ENCODE measurements at places on chromosomes 5 and 9. TPM values are rescaled to one million over a fixed set of nuclear protein-coding genes. Genes with fewer than 3 reads are reported as not detected.

Gene SLC46A2
- not detected for total RNA-seq

Gene KCNMB1
- 9.1 TPM for total RNA-seq

Gene PCDHA1
- total RNA-seq, result 0.85 TPM

Gene FAXDC2
- total RNA-seq, result 35.3 TPM

DNA sequence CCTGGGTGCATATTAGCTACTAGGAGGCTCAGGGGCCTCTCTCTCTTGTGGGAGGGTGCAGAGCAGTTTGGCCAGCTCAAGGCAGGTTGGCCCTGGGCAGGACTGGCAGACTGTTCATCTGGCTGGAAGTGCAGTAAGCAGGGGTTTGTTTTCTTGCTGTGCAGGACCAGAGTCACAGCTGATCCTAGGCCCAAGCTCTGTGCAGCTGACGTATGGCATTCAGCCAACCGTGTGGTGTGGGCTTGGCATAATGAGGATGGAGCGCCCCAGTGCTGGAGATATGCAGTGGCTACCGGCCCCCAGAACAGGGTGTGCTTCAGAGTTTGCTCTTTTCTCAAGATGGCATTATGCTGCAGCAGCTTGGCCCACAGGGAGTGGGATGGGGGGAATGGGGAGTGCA is 31.0 kb upstream of the PHF24 start:
- no peak for DNase-seq

DNA sequence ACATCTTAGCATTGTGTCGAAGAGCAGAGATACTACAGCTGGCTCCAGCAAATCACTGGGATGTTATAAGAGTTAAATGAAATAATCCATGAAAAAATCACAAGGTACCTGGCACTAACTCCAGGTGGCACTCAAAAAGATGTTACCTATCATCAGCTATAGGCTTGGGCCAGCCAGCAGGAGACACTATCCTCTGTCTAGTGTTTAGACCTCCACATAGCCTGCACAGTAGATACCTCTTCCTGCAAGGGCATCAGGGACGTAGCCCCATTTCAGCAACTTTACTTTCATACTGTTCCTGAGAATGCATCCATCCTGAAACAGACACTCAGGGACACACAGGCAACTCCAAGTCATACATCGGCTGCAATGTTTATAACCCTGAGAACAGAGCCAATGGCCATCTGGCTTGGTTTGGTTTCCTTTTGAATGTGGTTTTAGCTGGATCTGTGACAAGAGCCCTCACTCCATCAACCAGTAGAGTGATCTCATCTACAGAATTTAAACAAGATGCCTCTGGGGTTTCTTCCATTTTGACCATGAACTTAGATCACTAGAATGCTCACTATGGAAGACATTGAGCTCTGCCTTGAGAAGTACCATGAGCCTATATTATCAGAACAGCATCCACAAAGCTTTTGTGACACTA is 69.9 kb downstream of the TLE1 start:
- DNase-seq, result no peak

DNA sequence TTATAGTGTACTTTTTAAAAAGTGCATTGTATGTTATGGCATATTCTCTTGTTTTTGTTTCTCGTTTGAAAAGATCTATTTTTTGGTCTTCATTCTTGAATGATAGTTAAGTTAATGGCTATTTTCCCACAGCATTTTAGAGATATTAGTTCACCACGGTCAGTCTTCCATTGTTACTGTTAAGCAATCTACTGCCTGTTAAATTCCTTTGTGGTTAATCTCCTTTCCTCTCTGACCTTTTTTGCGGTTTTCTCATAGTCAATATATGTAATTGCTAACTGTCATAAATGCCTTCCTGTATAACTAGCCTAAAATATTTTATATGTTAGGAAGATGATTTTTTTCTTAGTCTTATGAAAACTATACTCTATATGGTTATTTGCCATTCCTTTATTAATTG is 250.8 kb upstream of the FBXL7 start:
- no peak for DNase-seq

DNA sequence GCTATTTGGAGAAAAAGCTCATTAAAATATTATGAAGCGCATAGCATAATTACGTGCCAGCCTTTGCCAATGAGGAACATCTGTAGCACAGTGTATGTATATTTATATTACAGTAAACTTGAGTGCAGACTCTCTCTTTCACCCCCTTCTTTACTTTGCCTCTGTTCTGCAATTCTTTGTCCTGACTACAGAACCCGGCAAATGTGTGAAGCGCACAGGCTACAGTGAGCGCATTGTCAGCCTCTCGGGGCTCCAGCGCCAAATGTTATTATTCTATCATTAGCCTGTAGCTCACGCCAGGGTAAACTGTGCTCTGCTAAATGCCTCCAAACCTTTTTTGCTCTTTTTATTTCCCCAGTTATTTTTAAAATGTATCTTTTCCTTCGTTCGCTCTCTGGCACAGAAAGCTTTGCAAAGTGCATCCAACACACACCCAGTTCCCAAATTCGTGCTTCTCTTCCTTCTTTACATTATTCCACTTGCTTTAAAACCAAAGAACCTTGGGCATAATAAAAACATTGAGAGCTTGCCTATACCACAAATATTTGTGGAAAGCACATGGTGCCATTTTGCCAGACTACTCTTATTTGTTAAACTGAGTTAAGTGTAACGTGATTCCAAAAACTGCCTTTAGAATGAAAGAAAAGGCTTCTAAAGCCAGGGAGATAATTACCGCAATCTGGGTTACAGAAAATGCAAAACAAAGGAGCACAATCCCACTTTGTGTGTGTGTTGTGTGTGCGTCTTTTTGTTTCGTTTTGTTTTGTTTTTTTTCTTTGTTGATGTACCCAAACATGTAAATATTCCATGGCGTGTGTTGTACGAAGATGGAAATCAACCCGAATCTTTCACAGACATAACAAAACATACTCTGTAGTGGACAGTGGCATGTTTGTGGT is 164.1 kb upstream of the MPDZ start:
- DNase-seq, result no peak

- DNase-seq, result no peak
Observed at GRCh38 chr5:158843305-158843704, 256.4 kb downstream of the EBF1 start.

DNA sequence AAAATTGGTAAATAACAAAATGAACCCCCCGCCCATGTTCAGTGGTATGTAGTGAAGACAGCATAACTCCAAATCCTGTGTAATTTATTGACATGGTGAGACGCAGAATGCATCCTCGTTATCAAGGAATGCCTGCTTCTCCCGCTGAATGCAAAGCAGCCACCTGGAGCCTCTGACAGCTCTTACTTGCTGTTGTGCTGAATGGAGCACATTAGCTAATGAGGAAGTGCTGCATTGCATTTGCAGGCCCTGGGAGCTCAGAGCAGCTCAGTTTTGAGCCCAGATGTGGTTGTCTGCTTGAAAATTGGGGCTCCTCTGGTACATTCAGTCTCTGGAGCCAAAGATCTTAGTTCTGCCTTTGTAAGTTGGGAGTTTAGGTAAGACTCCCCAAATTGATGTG is 28.9 kb downstream of the PLAC8L1 start:
- no peak for DNase-seq

- DNase-seq, result no peak
Observed at GRCh38 chr9:33377089-33377715, 25.2 kb downstream of the AQP7 start.

DNA sequence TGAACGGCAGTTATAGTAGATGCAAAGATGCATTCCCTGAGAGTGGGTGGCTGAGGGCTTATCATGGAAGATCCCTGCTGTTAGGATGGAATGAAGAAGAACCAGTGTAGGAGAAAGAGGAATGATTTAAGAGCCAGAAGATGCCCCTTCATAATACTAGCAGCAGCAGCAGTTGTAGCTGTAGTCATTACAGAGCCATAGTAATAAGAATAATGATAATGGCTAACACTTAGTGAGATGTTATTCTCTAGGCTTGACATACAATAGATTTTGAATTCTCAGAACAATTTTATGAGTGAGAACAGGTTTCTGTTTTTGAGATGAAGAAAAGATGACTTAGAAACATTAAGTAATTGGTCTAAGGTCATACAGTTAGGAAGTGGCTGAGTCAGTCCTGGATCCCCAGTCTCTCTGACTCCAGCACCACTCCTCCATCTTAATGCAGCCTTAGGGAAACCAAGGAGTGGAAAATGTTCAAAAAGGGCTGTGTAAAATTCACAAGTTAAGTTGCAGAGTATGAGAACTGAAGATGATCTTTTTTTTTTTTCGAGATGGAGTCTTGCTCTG is 459.4 kb upstream of the SGCD start:
- DNase-seq, result no peak

DNA sequence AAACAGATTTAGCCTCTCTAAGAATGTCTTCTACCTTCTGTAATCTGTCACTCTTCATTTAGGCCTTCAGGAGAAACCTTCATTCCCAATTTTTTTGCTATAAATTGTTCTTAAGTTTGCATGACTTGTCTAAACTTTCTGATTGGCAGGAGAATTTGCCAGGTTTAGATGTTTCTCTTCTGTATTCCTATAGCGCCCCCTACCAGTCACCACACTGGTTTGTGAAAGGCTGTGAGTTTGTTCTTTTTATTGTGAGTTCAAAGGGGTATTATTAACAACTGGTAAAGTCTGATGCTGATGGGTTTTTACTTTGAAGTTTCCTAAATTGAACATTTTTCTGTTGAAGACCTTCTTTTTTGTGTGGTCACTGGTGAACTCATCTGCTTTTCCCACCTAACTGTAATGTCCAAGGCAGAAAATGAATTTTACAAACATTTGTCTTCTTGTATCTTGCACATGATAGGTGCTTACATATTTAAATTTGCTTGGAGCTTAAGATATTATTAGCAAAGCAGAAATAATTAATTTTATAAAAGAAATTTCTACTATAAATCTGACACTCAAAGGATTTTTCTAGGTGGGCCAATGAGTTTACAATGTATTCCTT is 18.4 kb upstream of the F2RL2 start:
- peak; percentile 64 for DNase-seq

DNA sequence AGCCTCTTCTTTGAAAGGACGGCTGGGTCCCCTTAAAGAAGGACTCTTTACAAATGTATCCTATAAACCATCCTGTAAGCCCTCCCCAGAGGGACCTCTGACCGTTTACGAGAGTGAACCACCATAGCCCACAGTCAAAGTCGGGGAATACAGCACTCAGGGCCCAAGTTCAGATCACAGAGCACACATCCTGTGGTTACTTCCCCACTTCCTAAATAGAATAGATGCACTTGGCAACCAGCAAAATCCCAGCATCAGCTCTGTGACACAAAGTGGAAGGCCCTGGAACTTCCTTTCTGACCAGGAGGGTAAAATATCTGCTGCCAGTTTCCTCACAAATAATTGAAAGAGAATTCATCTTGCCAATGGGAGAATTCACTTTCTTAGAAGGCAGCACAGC is 6.9 kb upstream of the IGFBPL1 start:
- no peak for DNase-seq

DNA sequence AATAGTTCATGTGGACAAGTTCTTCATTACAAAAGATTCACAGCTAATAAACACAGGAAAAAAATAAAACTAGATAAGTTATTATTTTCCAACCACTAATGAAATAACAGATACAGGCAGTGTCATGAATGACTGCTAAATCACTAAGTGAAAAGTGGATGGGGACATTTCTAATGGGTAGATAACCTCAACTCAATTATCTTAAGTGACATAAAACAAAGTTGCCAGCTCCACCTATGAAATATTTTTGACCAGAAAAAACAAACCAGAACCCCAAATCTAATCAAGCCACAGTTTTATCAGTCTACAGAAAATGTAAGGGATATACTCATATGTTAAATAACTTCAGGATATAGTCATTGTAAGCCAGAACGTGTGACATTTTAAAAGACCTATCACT is 74.4 kb downstream of the AGTPBP1 start:
- no peak for DNase-seq

DNA sequence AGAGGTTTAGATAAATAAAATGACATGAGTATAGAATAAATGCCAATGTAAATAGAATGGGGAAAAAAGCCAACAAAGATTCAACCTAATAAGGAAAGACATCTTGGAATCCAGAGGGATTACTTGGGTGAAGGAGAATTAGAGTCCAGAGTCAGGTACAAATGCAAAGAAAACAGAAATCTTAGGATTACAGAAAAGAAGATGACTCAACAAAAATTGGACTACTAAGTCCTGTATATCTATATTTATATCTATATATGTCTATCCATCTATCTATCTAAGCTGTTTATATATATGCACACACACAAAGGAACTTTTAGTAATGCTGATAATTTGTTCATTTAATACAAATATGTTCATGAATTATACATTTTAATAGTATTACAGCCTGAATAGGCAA is 27.6 kb downstream of the FAM174A start:
- DNase-seq, result no peak

DNA sequence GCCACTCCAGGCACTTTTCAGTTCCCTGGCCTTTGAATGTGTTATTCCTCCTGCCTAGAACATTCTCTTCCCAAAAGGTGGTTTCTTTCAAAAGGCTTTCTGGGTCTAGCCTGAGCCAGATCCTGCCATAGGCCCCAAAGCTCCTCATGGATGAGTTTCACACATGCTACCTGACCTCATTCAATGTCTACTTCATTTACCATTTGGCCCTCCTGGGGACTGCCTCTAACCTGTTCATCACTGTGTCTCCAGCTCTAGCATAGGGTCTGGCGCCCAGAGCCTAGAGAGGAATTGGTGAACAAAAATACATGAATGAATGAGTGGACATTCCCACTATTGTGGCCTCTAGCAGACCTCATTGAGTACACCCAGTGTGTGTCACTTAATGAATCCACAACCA is 5.4 kb upstream of the P4HA2 start:
- no peak for DNase-seq

GRCh38 chr5:146390469-146390868 is 51.8 kb downstream of the POU4F3 start:
- DNase-seq, result no peak

- DNase-seq, result peak; percentile 37
Observed at GRCh38 chr5:42951293-42951840, 88.8 kb downstream of the ANXA2R start.

DNA sequence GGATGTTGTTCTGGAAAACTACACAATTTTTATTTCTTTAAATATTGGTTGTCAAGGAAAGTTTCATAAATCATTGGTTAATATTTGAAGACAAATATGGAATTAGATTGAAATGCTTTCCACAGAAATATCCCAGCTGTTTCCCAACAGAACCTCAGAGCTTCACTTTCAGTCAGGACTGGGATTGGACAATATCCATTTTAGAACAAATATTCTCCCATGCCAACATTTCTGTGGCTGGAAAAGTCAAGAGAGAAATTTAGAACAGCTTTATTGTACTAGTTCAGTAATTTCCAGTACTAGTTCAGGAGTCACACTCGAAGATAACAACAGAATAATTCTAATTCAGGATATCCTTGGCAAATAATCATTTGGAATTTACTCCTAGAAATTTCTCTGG is 116.1 kb upstream of the TUT7 start:
- DNase-seq, result no peak

DNA sequence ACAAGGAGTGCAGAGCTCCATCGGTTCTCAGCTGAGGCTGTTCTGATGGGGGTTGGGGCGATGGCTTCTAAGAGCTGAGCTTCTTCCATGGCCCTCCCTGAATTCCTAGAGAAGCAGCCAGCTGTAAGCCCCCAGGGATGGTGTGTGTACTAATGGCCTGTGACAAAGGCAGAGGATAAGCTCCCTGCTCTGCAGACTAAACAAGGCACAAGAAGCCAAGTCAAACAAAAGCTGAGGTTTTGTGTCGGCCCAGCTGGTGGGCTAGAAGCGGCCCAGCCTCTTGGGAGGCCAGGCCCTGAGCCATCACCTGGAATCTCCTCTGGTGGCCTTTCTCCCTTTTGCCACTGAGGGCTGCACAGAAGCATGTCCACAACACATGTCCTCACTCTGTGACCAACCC is 75.0 kb upstream of the XPA start:
- DNase-seq, result no peak

- DNase-seq, result no peak
Observed at GRCh38 chr9:99868845-99869244, 37.6 kb upstream of the STX17 start.
